ENCODE measurements at places on chromosomes 4 and X. TPM values are rescaled to one million over a fixed set of nuclear protein-coding genes. Genes with fewer than 3 reads are reported as not detected.

The SASH3 gene
- 5.8 TPM for total RNA-seq

The POF1B gene
- total RNA-seq = 3.6 TPM

The SPATA4 gene
- 0.68 TPM for total RNA-seq

The ADH1C gene
- 14.5 TPM for total RNA-seq

The RHOXF2 gene
- total RNA-seq = not detected

The RTL5 gene
- 2.8 TPM for total RNA-seq

The TMEM255A gene
- 0.62 TPM for total RNA-seq

The PHEX gene
- 0.34 TPM for total RNA-seq

The CFAP99 gene
- 7.4 TPM for total RNA-seq

The SPP1 gene
- total RNA-seq = 6.4 TPM

The PPEF2 gene
- not detected for total RNA-seq

The COX7B2 gene
- not detected for total RNA-seq

The PRKG2 gene
- 5.2 TPM for total RNA-seq

The UGT2B17 gene
- not detected for total RNA-seq

The UCP1 gene
- not detected for total RNA-seq

The CORIN gene
- total RNA-seq = 6.0 TPM

The SPANXA1 gene
- 3.2 TPM for total RNA-seq

The RADX gene
- total RNA-seq = 0.96 TPM

The NBDY gene
- 28.8 TPM for total RNA-seq

The RAB9B gene
- total RNA-seq = 4.5 TPM

The ENPEP gene
- 1.3 TPM for total RNA-seq

The TAPT1 gene
- 48.6 TPM for total RNA-seq

The PPM1K gene
- total RNA-seq = 65.1 TPM

The SPANXC gene
- total RNA-seq = not detected

The BEX2 gene
- 79.0 TPM for total RNA-seq

The GPC3 gene
- total RNA-seq = 5.2 TPM

The TASL gene
- total RNA-seq = 0.18 TPM

The RHOH gene
- total RNA-seq = 1.9 TPM

The CENPVL3 gene
- total RNA-seq = not detected

The LNX1 gene
- 13.1 TPM for total RNA-seq

The HTR2C gene
- not detected for total RNA-seq

The CCDC160 gene
- 0.74 TPM for total RNA-seq

The GPR173 gene
- total RNA-seq = 3.6 TPM

The TECRL gene
- total RNA-seq = 1.5 TPM

The BANK1 gene
- 10.3 TPM for total RNA-seq

The SLC2A9 gene
- total RNA-seq = 15.3 TPM

The GAGE13 gene
- total RNA-seq = not detected

The IQCM gene
- total RNA-seq = not detected

The FATE1 gene
- total RNA-seq = not detected
